Hypothalamus (tissue), 51 donors: ENCODE measurements at places on chromosomes 7 and 10.

- no peak for DNase-seq
Measured at GRCh38 chr7:24930856-24931255, 49.1 kb downstream of the OSBPL3 start.

GRCh38 chr7:102433219-102434038 is at the start of gene ORAI2:
Gene ORAI2 (plus strand): TSS chr7:102433575. CDS start chr7:102438957, 5,382 bp downstream.
- peak; percentile 42 for DNase-seq

- DNase-seq, result no peak
Measured at GRCh38 chr7:136919820-136920219, 51.4 kb downstream of the CHRM2 start.

DNA sequence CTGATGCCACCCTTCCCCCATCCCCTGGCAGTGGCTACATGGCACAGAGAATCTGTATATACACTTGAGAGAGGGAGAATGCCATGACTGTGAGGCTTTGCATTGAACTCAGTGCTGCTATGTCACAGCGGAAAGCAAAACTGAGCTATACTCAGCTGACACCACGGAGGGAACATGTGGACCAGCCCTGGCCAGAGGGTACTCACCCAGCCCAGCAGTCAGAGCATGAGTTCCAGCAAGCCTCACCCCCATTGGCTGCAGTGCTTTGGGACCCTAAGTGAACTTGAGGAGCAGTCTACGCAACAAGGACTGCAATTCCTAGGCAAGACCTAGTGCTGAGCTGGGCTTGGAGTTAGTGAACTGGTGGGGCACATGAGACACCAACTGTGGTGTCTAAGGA is 10.3 kb upstream of the AOC1 start:
- DNase-seq, result no peak

DNA sequence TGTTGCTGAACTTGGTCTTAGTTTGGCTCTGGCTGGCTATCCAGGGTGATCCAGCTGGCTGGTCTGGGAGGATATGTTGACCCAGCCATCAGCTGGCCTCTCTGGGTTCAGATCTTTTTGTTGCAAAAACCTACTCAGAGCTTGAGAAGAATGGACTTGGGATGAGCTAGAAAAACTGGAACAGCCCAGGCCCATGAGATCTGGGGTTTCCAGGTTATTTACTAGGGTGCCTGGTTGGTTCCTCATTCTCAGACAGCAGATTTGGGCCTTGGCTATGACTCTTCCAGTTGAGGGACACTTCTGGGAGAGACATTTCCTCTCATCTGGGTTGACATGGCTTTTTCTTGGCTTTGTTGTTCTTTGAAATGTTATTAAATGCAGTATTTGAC is 116.6 kb downstream of the ADCY1 start:
- no peak for DNase-seq

DNA sequence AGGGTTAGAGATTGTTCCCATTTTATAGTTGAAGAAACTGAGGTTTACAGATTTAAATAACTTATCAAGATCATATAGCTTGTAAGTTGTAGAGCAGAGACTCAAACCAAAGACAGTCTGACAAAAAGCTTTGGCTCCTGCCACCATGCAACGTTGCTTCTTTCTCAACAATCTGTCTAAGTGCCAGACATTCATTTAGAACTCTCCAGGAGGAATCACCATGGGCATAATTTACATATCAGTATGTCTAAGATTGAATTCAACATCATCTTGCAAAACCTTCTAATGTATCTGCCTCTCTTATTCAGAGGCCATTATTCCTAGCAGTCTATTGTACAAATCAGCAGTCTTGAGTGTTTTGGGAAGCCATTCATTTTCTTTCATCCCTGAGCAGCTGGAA is 163.5 kb upstream of the PLXDC2 start:
- no peak for DNase-seq

DNA sequence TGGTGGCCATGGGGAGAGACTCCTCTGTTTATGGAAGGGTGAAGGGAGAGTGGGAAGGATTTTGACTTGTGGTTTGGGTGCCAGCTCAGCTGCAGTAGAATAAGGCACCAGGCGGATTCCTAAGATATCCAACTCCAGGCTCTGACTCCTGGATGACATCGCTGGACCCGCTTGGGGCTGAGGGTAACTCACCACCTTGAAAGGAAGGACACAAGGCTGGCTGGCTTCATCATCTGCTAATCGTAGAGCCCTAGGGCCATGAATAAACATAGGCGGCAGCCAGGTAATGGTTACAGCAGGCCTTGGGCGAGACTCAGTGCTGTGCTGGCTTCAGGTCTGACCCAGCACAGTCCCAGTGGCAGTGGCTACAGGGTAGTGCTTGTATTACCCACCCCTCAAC is 16.7 kb upstream of the LIPK start:
- DNase-seq, result no peak

- DNase-seq, result no peak
Measured at GRCh38 chr7:83850125-83850524, 201.2 kb upstream of the SEMA3E start.

GRCh38 chr7:35623381-35623780 is 71.6 kb downstream of the HERPUD2 start:
- DNase-seq, result no peak

GRCh38 chr10:8670461-8670860 is 616.0 kb downstream of the GATA3 start:
- DNase-seq, result no peak

GRCh38 chr7:129089521-129090212 is 34.8 kb upstream of the TNPO3 start:
- no peak for DNase-seq

DNA sequence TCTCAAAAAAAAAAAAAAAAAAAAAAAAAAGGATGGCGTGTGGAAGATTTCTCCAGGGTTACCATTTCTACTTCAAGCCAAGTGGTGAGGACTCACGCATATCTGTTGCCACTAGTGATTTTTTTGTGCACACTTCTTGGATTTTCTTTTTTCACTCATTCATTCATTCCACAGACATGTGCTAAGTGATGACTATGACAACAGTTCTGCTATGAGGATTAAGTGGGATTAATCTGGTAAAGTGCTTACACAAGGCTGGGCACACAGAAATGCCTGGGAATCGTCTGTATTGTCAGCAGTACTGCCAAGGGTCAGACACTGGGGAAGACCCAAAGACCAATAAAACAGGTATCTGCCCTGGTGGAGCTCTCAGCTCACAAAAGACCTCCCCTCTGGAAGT is 6.3 kb upstream of the OPN1SW start:
- no peak for DNase-seq

GRCh38 chr10:36739884-36740445 is 385.4 kb upstream of the ANKRD30A start:
- no peak for DNase-seq

DNA sequence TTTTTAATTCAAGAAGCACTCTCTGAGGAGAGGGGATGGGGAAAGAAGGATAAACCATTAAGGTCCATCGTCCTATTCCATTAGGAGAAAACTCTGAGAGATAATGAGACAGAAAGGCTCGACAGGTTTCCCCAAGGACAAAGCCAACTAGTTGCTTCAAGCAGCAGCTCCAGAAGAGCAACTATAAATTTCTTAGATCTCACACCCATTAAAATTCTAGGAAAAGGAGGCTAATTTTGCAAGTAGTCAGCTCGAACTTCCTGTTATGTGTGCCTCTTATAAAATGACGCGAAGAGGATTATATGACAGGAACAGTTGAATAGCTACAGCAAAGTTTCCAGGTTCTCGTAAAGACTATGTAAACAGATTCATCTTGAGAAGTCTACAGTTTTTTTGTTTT is 52.0 kb upstream of the ST8SIA6 start:
- DNase-seq, result no peak

GRCh38 chr7:13742126-13742525 is 247.3 kb downstream of the ETV1 start:
- DNase-seq, result no peak

DNA sequence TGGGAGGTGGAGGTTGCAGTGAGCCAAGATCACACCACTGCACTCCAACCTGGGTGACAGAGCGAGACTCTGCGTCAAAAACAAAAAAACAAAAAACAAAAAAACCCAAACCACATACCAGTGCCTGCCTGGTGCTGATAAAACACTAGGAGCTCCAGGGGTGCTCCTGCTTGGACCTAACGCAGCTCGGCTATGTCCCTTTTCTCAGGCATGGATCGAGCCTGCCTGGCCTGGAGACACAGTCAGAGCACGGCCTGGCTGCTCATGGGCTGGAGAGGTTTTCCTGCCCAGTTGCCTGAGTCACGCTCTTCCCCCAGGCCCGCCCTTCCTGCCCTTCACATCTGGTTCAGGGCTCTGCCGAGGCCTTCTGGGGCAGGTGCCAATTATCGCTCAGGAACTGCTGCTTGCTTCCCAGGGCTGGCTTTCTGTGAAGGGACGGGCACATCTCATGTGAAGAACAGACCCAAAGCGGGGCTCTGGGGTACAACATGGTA is 12.6 kb upstream of the NPFFR1 start:
- no peak for DNase-seq

GRCh38 chr7:84492098-84493034 is 297.8 kb upstream of the SEMA3A start:
- no peak for DNase-seq

DNA sequence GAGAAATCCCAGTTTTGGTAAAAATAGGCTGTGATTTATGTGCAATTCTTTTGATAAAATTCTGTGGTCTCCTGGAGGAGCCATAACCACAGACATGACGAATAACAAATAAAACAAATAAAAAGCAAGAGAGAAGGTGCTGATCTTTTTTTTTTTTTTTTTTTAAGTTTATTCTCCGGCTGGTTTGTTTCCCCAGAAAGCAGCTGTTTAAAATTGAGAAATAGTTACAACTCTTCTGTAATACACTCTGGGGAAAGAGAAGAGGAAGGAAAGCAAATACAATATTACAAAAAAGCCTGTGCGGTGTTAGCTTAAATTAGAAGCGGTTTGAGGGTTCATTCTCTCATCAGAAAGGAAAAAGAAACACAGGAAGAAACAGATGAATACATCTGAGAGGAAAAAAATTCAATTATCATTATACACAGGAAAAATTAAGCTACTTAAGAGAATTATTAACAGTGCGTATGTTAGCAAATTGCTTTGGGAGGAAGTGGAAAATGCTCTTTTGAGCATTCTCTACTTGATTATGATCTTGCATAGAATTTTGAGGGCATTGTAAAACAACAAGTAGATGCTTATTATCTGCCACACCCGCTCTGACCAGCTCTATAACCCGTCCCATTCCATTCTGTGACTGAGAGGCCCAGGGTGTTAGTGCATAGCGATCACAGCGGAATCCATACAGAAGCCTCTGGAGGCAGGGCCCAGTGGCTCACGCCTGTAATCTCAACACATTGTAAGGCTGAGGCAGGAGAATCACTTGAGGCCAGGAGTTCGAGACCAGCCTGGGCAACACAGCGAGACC is 40.6 kb upstream of the WAC start:
- no peak for DNase-seq

DNA sequence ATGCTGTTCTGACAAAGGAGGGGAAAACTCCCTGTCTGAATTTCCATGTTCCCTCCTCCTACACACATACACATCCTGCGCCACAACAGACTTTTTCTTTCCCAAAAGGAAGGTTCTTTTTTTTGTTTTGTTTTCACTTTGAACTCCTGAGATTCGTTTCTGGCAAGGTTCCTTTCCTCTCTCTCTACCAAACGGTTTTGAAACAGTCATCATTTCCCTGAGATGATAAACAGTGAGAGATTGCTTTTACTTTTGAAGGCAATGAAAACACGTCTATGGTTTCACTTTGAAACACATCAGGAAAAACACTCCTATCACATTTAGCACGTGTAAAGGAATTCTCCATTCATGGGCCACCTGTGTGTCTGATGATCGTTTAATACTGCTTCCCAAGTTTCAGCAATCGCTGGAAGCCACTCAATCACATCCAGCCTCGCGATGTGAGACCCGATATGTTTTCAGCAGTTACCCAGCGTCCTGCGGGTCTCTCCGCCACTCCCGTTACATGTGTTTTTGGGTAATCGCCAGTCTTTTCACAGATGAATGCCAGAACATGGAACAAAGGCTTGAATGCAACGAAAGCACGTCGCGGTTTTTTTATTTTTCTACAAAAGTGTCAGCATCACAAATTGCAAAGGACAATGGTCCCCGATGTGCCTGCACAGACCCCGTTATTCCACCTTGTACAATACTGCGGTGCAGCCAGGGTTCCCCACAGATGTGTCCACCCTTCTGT is 62.8 kb upstream of the CUX1 start:
- no peak for DNase-seq

DNA sequence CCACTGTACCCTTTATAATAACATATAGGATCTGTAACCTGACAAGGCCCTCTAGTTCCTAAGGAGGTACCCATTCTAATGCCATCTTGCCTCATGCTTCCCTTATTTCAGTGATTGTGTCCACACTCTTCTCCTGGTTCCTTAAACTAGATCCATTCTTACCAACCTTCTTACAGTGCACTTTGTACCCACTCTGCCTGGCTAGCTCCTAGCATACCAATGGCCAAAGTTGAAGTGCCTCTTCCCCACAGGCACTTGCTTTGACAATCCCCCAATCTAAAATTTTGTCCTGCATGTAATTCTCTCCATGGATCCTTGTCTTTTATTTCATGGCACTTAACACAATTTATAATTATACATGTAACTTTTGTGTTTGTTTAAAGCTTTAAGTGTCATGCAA is 40.9 kb downstream of the CCDC71L start:
- DNase-seq, result no peak

DNA sequence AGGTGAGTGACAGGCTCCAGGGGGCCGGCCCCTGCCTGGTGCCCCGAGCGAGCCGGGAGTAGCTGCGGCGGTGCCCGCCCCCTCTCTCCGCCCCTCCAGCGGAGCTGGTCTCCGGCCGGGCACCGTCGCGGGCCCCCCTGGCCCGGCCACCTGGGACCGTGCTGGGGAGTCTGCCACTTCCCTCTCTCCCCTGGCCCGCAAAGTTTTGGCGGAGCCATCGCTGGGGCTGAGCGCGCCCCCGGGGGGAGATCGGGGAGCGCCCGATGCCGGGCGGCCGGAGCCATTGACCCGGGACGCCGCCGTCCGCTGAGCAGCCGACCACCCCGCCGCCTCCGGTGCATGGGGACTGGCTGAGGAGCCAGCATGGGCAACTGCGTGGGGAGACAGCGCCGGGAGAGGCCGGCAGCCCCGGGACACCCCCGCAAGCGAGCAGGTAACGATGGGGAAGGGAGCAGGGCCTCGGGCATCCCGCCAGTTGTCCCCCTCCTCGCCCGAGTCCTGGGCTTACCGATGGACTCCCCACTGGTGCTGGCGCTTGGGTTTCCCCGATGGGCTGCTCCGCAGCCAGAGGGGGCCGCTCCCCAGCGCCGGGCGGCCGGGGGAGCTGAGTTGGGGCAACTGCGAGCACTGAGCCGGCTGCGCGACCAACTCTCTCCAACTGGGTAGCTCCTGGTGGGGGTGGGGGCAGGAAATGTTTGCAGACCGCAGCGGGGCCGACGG is at the start of gene UBTD1:
Gene UBTD1 (plus strand): TSS at position 84 of the 720 bp plus-strand sequence. CDS start 280 bp downstream, at position 364.
- peak; percentile 76 for DNase-seq

DNA sequence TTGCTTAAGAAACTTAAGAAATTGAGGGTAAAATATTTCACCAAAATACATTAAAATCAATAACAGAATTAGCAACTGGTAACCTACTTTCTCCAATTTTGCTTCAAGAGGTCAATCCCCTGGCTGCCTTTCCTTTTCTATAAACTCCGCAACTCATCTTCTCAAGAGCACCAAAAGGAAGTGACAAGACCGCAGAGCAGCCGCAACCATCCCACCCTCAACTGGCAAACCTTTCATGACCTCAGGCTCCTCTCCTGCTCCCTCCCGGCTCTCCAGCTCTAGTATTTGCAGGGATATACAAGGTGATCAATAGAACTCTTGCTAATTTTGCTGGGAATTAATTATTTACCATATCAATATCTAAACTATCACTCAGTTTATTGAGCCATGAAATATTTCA is 88.9 kb downstream of the ATE1 start:
- DNase-seq, result no peak

- DNase-seq, result no peak
Measured at GRCh38 chr7:32378988-32379387, 111.2 kb downstream of the LSM5 start.
